MCF 10A (cell line): ENCODE measurements at places on chromosomes 6 and 20. TPM values are rescaled to one million over a fixed set of nuclear protein-coding genes. Genes with fewer than 3 reads are reported as not detected.
A peak's percentile ranks its signal among the peaks of the same experiment; 100 is the strongest.

GRCh38 chr6:150685860-150686259 lies 86.2 kb downstream of the PLEKHG1 start:
- peak; percentile 62 for DNase-seq

GRCh38 chr6:85675030-85675819 lies 32.5 kb upstream of the SYNCRIP start:
- DNase-seq = peak; percentile 87

GRCh38 chr6:37779111-37779800 lies 40.3 kb upstream of the ZFAND3 start:
- DNase-seq = no peak

GRCh38 chr6:26187981-26188635 lies 100.9 kb downstream of the HFE start:
- DNase-seq = peak; percentile 51

GRCh38 chr6:111782192-111782809 lies 91.0 kb downstream of the FYN start:
- DNase-seq = no peak

- DNase-seq = peak; percentile 80
Observed at GRCh38 chr20:19964289-19965265, 52.6 kb upstream of the NAA20 start.

DNA sequence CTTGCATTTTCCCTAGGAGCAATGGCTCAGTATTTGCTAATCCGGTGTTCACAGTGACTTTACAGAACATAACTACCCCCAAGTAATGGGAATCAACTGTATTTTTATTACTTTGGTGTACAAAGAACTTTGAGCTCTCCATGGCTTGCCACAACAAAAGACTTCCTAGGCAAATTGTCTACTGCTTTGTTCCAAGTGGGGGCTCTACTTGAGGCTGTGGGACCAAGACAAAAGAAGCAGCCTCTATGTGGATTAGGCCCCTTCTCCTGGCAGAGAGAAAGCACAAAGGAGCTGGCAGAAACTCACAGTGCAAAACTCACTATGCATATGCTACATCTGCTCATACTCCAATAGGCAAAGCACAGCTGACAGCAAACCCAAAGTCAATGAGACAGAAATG lies 853 bp downstream of the WFDC8 start:
- DNase-seq = no peak

GRCh38 chr20:23585449-23585807 lies 17.1 kb upstream of the CST9L start:
- DNase-seq = no peak

DNA sequence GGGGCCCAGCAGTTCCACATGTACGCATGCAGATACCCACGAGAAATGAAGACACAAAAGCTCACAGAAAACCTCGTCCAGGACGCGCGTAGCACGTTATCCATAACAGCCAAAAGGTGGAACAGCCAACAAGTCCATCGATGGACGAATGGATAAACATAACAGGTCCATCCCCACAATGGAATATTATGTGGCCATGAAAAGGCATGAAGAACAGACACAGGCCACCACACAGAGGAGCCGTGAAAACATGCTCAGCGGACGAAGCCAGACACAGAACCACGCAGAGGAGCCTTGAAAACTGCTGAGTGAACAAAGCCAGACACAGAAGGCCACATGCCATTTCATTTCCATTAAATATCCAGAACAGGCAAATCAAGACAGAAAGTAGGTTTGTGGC lies 38.0 kb downstream of the SLC2A4RG start:
- DNase-seq = no peak

- DNase-seq = no peak
Observed at GRCh38 chr6:144297511-144298100, 12.5 kb downstream of the UTRN start.

DNA sequence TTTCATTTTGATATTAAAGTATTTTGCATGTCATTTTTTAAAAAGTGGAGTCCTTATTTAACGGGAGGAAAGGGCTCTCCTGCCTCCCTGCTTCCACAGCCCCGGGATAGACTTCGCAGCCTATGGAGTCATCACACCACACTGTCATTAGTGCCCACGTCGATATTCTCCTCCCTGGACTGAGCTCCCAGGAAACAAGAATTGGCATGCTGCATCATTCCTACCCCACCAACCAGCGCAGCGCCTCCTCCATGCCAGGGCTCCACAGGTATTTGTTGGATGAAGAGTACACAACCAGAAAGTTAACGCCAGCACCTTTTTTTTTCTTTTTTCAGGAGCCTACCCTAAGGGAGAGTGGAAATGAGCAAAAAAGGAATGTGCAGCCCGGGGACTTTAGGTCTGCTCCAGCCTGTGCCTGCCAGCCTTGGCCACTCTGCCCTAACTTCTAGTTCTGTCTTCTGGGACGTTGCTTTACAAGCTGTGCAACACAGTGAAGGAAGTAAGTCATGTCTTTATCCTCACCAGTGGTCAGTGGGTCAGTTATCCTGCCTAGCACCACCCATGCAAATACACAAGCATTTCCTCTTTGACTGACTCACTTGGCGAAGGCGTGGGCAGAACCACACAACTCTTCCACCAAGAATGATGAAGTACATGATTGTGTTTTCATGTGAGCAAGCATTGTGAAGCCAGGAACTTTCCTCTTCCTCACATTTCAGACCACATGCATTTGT lies 180.7 kb upstream of the UST start:
- peak; percentile 73 for DNase-seq

GRCh38 chr20:62133051-62133845 lies 9.9 kb downstream of the PSMA7 start:
- no peak for DNase-seq

DNA sequence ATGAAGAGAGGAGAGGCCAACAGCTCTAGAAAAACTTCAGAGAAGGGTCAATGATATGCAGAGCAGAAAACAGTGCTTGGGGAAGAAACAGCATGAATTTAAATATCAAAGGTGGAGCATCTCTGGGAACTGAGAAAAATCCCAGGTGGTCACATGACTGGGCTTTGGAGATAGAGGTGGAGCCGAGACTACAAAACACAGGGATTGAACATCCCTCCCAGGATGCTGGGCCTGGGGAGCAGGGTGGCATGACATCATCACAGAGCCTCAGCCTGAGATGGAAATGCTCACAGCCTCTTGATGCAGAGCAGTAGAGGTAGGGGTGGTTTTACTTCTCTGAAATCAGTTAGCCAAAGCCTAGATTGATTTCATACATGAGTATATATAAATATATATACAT lies 529.5 kb downstream of the PRKN start:
- DNase-seq = no peak

GRCh38 chr6:63640062-63640461 lies 4.5 kb downstream of the PHF3 start:
- DNase-seq = peak; percentile 58

DNA sequence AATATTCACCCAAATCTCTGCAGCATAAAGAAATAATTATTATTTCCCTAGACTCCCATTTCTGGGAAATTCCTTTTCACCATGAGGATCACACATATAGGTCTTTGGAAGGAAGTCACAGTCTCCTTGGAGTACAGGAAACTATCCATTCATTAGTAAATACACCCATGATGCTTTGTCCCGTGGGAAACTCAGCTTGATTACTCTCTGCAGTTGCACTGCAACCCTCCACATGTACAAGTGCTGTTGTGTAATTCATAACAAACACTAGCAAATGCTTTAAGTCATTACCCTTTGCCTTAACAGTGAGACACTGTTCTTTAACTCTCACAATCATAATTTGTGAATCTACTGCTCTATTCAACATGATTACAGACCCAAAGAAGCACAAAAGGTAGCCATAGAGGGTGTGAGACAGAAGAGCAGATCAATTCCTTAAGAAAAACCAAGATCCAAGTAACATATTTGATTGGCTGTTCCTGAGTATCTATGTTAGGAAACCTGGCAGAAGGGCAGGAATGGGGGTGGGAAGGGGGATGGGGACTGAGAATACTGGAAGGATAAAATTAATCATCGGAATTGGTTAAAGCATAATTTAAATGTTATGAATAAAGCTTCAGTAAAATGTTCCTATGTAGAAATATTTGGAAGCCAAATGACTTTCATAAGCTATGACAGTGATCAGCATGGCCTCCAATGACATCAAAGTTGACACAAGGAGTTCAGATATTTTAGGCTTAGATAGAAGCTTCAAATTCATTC lies 268.0 kb downstream of the HACE1 start:
- DNase-seq = peak; percentile 59

DNA sequence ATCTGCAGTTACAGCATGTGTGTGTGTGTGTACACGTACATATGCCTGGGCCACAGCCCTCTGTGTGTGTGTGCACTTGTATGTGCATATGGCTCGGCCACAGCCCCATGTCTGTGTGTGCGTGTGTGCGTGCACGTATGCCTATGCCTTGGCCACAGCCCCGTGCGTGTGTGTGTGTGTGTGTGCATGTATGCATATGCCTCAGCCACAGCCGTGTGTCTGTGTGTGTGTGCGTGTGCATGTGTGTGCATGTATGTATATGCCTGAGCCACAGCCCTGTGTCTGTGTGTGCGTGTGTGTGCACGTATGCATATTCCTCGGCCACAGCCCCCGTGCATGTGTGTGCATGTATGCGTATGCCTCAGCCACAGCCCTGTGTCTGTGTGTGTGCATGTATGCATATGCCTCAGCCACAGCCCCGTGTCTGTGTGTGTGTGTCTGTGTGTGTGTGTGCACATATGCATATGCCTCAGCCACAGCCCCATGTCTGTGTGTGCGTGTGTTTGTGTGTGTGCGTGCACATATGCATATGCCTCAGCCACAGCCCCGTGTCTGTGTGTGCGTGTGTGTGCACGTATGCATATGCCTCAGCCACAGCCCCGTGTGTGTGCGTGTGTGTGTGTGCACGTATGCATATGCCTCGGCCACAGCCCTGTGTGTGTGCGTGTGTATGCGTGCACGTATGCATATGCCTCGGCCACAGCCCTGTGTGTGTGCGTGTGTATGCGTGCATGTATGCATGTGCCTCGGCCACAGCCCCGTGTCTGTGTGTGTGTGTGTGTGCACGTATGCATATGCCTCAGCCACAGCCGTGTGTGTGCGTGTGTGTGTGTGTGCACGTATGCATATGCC lies 14.6 kb upstream of the C20orf204 start:
- DNase-seq = no peak

DNA sequence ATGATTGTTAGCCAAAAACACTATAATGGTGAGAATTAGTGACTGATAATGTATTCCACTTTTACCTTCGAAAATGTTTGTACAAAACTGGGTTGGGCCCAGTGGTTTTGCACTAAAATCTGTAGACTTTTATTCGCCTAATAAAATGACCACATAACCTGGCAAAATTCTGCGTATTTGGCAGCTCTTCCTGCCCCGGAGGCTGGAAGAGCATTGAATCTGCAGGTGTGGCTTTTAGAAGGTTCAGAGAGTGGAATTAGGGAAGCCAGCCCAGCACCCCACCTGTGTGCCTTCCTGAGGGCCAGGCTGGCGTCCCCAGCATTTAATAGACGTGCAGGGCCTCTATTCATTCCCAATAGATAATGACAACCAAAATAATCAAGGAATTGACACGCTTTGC lies 256.7 kb downstream of the UST start:
- peak; percentile 38 for DNase-seq

DNA sequence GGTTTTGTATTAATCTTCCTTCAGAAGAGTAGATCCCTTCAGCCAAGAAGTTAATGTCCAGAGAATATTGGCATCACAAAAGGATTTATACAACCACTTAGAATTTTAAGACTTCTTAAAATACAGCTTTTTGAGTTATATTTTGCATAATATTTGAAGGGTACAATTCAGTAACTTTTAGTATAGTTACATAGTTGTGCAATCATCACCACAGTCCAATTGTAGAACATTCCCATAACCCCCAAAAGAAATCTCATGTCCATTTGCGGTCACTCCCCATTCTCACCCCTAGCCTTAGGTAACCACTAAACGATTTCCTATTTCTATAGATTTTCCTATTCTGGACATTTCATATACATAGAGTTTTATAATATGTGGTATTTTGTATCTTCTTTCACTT lies 126.4 kb downstream of the MAP3K4 start:
- DNase-seq = no peak

DNA sequence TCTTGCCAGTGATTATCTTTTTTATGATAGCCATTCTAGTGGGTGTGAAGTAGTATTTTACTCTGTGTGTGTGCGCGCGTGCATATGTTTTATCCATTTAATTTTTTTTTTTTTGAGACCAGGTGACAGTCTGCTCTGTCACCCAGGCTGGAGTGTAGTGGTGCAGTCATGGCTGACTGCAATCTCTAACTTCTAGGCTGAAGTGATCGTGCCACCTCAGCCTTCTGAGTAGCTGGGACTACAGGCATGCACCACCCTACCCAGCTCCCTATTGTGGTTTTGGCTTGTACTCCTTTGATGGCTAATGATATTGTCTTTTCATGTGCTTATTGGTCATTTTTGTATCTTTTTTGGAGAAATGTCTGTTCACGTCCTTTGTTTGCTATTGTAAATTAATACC lies 33.3 kb downstream of the ITCH start:
- no peak for DNase-seq

DNA sequence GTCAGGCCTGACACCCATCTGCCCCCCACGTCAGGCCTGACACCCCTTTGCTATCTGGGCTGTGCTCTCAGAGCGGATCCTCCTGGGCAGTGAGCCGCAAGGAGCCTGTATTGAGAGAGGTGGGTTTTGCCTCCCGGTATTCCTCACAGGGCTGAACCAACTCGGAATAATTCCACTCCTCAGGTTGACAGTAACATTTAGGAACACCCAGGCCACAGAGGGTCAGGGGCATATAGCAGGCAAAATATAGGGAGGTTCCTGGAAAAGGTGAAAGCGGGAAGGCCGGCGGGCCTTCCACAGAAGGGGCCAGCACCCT lies 6.8 kb upstream of the FGD2 start:
- DNase-seq = no peak

DNA sequence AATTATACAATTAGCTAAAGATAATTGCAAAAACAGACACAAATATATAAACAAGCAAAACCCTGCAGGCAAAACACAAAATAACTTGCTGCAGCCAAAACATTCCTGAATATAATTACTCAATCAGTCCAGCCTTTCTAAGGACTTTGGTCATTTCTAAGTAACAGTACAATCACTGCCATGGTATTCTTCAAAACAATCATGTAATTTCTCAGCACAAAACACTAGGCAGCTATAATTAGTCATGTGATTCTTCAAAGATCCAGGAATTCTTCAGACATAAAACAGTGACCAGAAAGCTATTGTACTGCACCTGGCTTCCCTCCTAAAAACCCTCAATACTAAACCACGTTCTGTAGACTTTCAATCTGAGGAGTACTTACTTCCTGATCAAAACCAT lies 881.1 kb downstream of the EPHA7 start:
- DNase-seq = peak; percentile 18

GRCh38 chr6:135251498-135252441 lies 70.7 kb downstream of the MYB start:
- no peak for DNase-seq

FAM110A gene
- total RNA-seq = 9.2 and 13.6 TPM in 2 replicates

EDN1 gene
- total RNA-seq = 1.2 and 2.7 TPM in 2 replicates

FAM209B gene
- total RNA-seq = not detected in 2 replicates

LAMP5 gene
- total RNA-seq = not detected in 2 replicates

RIOK1 gene
- 34.2 and 40.9 TPM in 2 replicates for total RNA-seq

SPEF1 gene
- total RNA-seq = 0.32 TPM in 1 of 2 replicates, not detected in the other

FAM209A gene
- 0.42 TPM in 1 of 2 replicates, not detected in the other for total RNA-seq

FERMT1 gene
- total RNA-seq = 25.5 and 43.1 TPM in 2 replicates

MBOAT1 gene
- total RNA-seq = 6.3 and 9.3 TPM in 2 replicates
